ENCODE measurements at places on chromosomes 5 and 9.

DNA sequence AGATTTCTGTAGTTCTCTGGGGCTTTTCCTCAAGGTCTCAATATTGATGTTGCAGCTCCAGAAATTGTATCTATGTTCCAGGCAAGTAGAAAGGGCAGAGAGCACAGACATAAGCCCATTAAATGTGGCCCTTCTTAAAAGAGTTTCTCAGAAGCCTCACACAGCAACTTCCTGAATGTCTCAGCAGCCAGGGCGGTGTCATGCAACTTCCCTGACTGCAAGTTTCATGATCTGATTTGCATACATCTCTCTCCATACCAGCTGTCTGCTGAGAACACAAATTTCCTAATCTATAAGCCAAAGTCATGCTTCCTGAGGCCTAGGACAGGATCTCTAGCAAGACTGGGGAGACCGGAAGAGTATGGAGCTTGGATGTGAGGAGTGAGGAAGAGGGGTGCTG is 13.0 kb downstream of the RGS7BP start:
- no peak for ATAC-seq

DNA sequence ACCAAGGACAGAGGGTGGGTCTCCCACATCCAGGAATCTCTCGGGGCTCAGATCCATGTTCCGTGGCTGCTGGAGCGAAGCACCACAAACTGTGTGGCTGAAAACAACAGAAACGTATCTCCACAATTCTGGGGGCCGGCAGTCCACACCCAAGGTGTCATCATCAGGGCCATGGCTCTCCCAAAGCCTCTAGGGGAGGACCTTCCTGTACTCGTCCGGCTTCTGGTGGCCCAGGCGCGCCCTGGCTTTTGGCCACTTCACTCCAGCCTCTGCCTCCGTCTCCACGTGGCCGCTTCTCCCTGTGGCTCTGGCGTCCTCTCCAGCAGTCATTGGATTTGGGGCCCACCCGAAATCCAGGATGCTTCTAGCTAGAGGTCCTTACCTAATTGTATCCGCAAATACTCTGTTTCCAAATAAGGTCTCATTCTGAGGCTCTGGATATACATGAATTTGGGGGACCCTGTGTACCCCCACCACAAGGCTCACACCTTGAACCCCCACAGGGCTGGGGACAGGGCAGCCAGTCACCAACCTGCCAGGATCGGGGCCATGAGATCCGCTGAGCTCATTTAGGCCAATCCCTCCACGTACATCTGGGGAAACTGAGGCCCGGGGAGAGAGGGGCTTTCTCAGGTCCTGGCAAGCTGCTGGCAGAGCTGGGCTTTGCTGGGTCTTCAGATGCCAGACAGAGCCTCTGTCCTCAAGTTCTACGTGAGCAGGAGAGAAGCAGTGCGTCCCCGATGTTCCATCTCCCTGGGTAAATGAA is 158.2 kb downstream of the OLFM1 start:
- no peak for ATAC-seq

GRCh38 chr5:77066184-77066583 is 20.9 kb downstream of the ZBED3 start:
- ATAC-seq, result no peak

- ATAC-seq, result no peak
Measured at GRCh38 chr5:133680830-133681565, 68.7 kb upstream of the FSTL4 start.

- ATAC-seq, result no peak
Measured at GRCh38 chr9:17699615-17700330, 120.9 kb downstream of the SH3GL2 start.

DNA sequence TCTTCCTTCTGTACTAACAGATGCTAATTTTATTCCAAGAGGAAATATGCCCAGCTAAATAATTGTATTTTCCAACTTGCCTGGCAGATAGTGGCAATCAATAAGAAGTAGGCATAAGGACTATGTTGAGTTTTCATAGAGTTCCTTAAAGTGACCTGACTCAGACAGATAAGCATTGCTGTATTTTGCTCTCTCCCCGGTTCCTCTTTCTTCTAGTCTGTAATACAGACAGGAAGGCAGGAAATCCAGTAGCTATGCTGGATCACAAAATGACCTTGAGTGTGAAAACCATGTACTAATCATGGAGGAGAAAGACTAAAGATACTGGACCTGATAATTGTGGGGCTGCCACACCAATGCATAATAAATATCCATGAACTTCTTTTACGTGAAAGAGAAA is 701.7 kb downstream of the CETN3 start:
- no peak for ATAC-seq

All from activated CD4-positive, CD25-positive, alpha-beta regulatory T cell treated with anti-CD3 and anti-CD28 coated beads, Interleukin-2, amount 50 U/mL, for 24 hours (primary cell).